RPMI7951 (cell line): ENCODE measurements at places on chromosomes 11 and 22.
A peak's percentile ranks its signal among the peaks of the same experiment; 100 is the strongest.

DNA sequence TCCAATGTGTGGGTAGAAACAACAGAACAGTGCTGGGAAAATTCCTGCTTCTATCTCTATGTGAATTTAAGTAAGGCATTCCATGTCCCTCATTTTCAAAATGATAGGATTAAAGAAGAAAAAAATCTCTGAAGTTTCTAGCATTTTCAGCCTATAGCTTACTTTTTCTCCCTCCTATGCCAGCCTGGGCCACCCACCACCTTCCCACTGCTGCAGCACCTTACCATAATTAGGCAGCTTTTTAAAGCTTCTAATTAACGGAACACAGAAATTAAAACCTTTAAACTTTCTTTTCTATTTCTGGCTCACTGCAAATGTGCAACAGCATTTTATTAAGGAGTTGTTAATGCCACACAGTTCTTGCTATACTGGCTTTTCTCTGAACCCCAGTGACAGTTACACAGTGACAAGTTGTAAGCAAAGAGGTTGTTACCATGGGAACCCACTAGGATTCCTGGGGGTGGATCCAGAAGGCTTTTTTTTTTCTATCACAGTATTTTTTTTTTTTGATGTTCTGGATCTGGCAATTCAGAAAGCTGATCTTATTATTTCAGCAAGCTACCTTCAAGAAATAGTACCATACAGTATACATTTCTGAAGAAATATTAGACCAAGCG lies 20.2 kb downstream of the CELF1 start:
- DNase-seq: no peak

- no peak for DNase-seq
These were observed 1.2 kb downstream of the P2RY6 start for GRCh38 chr11:73273222-73273895.

DNA sequence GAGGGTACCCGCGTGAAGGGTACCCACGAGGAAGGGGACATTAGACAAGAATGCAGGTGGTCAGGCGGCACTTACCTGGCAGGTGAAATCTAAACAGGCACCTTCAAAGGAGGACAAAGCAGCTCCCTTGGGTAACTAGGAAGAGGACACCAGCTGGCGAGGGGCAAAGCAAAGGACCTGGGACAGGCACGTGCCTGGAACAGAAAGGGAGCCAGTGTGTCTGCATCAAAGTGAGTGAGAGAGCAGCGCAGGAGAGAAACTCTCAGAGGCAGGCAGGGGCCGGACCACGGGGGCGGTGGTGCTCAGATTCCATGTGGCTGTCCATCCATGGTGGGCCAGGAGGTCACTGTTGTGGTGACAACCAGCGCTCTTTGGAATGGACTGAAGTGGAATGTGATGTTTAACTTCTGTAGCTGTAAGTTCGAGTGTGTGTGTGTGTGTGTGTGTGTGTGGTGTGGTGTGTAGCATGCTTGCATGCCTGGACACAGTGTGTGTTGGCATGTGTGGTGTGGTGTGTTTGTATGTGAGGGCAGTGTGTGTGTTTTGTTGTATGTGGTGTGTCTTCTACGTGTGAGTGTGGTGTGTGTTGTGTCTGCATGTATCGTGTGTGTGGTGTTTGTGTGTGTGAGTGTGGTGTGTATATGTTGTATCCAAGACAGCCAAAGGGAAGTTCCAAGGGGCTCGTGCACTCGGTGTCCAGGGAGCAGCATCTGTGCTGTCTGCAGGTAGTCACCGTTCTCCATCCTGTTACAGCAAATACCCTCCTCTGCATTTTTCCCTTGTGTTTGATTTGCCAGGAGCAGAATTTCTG lies 86.4 kb downstream of the CDKN1C start:
- no peak for DNase-seq

- no peak for DNase-seq
These were observed 77.5 kb upstream of the NARS2 start for GRCh38 chr11:78651923-78652842.

DNA sequence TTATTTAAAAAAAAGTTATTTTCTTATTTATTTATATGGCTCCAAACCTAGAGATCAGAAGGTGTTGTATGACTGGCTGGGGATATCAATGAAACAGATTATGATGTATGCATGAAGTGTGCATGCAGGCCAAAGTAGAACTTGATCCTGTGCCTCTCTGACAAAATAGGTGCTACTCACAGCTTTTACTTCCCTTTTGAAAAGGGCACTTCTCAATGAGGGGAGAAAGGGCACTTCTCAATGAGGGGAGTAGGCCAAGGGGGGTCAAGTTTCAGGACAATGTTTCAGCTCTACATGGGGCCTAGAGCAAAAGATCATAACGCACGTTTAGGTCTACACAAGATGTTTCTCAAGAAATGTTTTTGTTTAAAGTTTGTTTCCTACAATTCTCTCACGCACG lies 397.5 kb downstream of the ETS1 start:
- no peak for DNase-seq

DNA sequence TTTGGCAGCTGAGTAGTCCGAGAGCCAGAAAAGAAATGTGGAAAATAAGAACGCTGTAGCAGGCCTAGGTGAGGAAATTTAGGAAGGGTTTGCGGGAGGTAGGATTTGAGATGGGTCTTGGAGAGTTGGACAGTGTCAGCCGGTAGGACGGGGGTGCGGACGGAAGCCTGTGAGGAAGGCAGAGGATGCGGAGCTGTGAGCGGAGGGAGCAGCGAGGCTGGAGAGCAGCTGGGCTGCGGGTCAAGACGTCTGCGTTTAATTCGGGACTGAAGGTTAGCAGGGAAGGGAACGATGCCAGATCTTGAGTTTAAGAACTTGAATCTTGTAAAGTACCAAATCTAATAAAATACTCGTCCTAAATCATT lies 669 bp upstream of the TIGD3 start:
- DNase-seq: no peak

- DNase-seq: peak; percentile 14
These were observed 85.5 kb downstream of the ENTHD1 start for GRCh38 chr22:39808081-39808480.

DNA sequence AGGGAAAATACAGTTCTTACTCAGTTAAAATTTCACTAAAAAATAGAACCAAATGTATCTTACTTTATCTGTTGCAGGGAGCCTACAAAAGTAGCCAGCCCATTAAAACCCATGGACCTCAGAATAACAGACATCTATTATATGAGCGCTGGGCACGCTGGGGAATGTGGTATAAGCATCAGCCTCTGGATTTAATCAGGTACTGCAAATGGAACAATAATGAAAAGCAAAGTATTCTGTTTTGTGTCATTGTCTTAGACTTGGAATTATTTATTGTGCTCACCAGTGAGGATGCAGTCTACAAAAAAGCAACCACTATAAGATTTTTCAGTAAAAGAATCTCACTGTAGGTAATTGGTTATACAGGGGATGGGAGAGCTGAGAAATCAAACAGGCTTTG lies 30.2 kb downstream of the MUC15 start:
- DNase-seq: no peak

DNA sequence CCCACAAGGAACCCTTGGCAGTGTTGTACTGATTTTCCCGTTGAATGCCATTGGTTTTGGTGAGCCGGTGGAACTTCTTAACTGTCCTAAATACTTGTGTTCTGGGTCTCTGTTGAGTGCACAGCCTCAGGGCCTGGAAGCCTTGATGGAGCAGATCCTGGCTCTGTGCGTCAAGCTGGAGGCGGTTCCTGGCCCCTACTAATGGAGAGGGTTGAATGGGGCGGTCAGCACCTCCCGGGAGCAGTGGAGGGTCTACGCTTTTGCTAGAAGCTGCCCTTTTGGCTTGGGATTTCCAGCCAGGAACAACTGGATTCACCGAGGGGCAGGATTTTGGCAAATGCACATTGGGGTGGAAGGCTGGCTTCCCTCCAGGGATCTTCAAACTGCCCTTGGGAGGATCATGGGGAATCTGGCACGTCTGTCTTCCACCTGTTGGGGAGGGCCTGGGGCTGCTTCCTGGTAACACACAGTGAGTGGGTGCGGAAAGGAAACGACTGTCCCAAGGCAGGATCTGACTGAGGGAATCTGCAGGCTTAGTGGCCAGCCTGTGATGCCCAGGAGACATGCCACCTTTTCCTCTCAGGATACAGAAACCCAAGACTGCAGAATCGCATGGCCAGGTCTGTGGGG lies 6.9 kb upstream of the OSBPL5 start:
- peak; percentile 57 for DNase-seq

DNA sequence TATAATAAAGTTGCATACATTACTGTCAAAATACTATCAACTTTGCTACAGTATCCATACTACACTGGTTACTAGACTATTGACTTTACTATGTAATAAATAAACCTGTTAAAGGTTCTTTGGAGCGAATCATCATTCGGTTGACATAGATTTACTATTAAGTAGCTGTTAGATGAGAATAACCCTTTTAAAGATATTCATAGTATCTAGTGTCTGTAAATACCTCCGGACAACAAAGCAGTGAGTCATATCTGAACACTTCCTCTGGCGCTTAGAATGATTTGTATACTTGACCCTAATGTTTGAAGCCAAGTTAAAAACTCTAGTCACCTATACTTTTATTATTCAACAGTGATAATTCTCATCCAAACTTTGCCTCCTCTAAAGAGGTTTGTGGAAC lies 84.7 kb downstream of the MSANTD4 start:
- DNase-seq: peak; percentile 9

- peak; percentile 62 for DNase-seq
These were observed at the start of gene TIRAP for GRCh38 chr11:126282736-126283591. TSS of gene TIRAP (plus strand) at chr11:126283093. CDS start at chr11:126290895, 7,802 bp downstream.

DNA sequence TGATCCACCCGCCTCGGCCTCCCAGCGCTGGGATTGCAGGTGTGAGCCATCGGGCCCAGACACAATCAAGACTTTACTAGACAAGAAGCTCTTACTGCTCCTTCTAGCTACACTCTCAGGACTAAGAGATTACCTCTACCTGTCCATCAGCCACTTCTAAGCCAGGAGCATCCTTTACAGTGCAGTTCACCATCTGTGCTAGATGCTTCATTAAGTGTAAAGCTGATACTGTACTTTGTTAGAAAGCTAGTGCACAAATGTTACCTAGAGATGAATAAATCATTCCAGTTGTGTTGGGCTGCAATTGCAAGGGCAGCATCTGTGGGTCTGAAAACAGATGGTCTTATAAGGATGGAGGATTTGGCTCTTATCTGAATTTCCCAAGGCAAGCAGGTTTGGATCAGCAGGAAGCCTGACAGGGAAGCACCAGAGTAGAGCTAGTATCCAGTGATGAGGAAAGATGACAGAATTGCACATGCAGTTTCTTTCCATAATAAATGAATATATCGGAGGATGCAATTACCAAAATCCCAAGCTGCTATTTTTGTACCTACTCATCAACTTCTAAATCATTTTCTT lies 58.3 kb downstream of the FAM168A start:
- DNase-seq: no peak

GRCh38 chr11:83150450-83150849 lies 6.5 kb upstream of the PCF11 start:
- no peak for DNase-seq

DNA sequence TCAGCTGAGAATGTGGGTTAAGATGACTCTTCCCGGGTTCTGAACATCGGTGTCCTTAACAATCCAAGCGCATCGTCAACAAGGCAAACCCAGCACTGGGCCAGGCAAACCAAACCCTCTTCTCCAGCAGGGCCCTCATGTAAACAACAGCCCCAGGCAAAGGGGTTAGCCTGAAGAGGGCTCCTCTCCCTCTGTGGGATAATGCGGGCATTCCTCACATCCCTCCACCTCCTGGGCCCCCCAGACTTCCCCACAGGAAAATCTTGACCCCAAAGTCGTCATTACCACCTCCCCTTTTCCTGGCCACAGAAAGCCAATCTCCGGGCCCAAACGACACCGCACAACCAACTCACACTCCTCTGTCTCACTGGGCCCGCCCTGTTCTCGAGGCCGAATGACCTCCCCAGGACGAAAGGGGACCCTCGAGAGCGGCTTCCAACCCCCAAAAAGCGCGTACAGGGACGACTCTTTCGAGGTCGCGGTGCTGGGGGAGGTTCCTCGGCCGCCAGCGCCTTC lies 566 bp downstream of the DDB1 start:
- DNase-seq: peak; percentile 43

GRCh38 chr11:83092488-83093384 lies 21.0 kb upstream of the RAB30 start:
- peak; percentile 66 for DNase-seq

DNA sequence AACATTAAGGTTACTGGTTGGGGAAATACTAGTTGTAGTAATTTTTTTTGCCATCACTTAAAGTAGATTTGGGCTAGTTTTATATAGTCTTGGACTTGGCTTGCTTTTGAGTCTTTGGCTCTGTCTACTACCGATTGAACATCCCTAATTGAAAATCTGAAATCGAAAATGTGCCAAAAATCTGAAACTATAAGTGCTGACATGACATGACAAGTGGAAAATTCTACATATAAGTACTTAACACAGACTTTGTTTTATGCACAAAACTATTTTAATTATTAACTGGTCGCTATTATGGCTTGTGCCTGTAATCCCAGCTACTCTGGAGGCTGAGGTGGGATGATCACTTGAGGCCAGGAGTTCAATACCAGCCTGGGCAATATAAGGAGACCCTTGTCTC lies 22.5 kb downstream of the RNF169 start:
- DNase-seq: no peak

DNA sequence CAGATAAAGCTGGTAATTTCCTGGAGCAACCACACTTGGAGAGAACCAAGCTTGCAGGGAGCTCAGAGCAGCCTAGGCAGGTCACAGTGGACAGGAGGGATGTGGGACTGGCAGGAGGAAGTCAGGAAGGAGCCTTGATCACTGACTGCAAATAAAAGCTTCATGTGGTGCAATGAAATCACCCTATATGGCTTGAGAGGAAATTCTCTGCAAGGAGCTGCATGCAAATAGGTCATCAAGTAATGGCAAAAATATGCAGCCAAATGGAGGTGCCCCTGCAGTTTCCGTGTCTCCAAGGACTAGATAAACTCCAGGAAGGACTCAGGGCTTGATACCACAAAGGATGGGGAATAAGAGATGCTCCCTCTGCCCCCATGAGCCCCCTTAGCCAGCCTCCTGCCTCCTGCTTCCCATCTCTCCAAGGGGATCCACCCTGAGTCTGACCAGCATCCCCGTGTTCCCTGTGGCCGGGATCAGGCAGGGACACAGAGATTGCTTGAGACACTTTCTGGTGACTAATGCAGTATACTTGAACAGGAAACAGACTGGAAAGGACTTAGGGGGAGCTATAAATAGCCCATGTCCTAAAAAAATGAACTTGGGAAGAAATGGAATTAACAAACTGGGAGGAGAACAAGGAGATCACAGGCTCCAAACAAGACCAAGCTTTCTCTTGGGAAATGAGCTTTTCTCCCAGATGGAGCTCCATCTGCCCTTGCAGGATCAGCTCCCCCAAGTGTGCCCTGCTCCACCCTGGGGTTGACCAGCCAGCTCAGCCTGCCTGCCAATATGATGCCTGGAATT lies 23.9 kb upstream of the MICAL2 start:
- DNase-seq: peak; percentile 96

DNA sequence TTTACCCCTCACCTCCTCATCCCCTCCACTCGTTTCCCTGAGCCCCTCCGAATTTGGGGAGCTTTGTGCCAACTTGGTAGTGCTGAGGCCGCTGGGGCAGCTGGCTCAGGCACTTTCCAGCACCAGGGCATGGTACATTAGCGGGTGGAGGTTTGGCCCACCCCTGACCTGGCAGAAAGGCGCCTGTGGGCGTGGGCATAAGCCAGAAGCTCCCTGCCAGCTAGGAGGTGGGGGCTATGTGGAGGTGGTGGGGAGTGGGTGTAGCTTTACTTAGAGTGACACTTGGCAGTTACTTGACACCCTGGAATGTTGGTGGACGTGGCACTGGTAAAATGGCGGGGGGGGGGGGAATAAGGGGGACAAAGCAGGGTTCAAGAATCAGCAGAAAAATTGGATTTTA lies 10.3 kb upstream of the IGF2 start:
- DNase-seq: no peak

- no peak for DNase-seq
These were observed 68.2 kb upstream of the B3GAT1 start for GRCh38 chr11:134480136-134480712.

GRCh38 chr22:50264104-50264745 lies 2.7 kb upstream of the MAPK12 start:
- no peak for DNase-seq
